ENCODE measurements at places on chromosomes 12 and 14.

- no peak for DNase-seq
Measured at GRCh38 chr12:7729746-7730145, 17.4 kb downstream of the CLEC4C start.

DNA sequence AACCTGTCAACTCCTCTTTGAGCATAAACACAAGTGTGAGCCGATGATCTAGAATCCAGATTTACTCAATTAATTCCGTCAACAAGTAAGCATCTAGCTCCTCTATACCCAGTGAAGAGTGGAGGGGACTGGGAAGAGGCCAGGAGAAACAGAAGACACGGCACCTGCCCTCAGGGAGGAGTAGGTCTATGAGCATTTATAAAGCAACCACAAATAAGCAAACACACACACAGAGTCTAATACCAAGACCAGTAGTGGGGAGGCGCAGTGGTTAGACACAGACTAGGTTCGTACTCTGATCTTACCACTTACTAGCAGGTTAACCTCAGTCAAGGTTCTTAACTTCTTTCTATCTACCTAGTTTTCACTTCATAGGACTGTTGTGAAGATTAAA lies 5.9 kb upstream of the FOXN3 start:
- no peak for DNase-seq

- no peak for DNase-seq
Measured at GRCh38 chr12:26523708-26524150, 309.3 kb downstream of the ITPR2 start.

DNA sequence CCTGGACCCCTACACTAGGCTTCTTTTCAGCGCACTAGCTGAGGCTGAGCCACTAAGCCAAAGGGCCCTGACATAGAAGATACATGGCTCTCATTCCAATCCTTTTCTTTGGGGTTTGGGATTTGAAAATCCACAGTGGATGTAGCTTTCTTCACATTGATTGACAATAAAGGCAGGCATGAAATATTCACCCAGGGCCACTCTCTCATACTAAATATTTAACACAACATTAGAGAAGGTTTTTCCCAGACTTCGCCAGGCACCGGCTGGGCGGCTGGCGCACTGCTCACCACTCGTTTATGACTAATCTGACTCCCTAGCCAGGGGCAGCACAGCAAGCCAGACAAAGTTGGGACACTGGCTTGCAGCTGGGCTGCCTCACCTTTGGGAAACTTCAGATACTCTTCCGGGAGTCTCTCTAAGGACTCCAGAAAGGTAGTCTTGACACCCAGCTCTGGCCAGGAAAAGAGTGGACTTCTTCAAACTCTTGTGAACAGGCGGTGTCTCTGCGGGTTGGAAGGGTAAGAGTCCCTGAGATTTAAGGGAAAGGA lies 699 bp upstream of the HOXC11 start:
- no peak for DNase-seq

- no peak for DNase-seq
Measured at GRCh38 chr14:33510991-33511390, 439.9 kb downstream of the EGLN3 start.

DNA sequence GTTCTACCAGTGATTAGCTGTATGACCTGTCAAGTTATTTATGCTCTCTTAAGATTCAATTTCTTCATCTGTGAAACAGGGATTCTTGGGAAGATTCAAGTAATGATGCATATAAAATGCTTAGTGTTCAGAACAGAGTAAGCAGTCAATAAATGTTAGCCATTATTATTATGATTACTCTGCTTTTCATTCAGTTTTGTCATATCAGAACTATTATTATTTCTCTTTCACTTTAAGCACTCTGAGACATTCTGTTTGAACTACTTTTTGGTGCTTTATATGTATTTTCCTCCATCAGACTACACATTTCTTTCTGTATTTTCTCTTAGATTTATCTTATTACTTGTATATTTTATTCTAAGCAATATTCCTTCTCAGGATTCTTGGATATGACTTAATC lies 81.2 kb downstream of the CFAP54 start:
- DNase-seq: no peak

GRCh38 chr14:24920265-24921075 lies 129.5 kb downstream of the STXBP6 start:
- no peak for DNase-seq

DNA sequence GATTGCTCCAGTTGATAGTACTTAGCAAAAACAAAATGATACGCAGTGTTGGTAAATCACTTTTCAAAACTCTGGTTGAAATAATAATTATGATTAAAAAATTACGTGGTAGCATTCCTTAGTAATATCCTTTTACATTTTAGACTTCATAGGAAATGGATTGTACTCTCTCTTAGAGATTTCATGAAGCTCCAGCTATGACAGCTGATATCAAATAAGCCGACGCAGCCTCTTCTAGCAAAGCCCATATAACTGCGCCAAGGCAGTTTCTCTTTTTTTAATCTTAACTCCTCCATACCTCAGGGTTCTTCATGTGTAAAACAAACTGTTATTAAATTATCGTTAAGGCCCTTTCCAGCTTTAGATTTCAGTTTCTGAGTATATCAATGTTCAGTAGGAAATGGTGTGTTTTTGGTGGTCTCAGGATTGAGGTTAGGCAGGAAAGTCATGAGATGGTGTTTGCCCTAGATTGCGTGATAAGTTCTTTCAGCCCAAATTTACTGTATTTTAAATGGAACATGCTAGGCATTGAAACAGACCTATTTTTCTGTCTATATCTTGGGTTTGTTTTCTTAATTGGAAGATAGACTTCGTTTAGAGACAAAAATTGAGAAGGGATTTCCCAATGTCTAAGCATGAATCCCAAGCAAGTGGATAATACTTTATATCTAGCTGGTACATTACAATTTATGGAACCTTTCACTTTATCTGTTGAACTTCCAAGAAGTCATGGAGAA lies 902 bp upstream of the CFL2 start:
- no peak for DNase-seq

GRCh38 chr14:68039593-68039992 lies 220.0 kb downstream of the RAD51B start:
- no peak for DNase-seq

- no peak for DNase-seq
Measured at GRCh38 chr12:132572106-132572505, 38.3 kb downstream of the LRCOL1 start.

DNA sequence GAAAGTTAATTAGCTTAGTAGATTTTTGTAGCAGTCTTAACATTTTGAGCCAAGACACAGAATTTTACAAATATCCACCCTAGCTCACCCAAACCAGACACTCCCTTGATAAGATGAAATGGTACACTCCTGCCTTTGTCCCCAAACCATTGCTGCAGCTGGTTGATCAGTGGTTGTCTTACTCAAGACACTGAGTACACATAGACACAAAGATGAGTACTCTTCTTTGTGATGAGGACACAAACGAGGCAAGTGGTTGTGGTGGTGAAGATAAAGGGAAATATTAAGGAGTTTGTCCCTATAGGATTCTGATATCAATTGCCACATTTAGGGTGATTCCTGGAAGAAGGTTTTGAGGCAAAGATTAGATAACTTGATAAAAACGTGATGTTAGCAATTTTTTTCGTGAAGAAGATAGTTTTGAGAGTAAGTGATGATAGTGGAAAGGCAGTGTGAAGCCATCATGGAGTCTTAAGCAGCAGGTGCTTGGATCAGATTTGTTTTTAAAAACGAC lies 21.4 kb upstream of the ATP2B1 start:
- no peak for DNase-seq

DNA sequence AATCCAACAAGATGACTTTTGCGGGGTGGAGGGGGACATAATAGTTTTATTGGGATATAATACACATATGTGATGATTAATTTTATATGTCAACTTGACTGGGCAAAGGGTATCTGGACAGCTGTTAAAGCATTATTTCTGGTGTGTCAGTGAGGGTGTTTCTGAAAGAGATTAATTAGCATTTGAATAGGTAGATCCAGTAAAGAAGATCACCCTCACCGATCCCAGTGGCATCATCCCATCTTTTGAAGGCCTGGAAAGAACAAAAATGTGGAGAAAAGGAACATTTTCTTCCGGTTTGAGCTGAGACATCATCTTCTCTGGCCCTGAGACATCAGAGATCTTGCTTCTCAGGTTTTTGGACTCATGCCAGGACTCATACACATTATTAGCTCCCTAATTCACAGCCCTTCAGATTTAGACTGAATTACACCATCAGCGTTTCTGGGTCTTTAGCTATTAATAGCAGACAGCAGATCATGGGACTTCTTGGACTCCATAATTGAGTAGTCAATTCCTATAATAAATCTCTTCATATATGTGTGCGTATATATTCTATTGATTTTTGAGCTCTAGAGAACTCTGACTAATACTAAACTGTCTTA lies 283.6 kb downstream of the PCNX1 start:
- DNase-seq: no peak

DNA sequence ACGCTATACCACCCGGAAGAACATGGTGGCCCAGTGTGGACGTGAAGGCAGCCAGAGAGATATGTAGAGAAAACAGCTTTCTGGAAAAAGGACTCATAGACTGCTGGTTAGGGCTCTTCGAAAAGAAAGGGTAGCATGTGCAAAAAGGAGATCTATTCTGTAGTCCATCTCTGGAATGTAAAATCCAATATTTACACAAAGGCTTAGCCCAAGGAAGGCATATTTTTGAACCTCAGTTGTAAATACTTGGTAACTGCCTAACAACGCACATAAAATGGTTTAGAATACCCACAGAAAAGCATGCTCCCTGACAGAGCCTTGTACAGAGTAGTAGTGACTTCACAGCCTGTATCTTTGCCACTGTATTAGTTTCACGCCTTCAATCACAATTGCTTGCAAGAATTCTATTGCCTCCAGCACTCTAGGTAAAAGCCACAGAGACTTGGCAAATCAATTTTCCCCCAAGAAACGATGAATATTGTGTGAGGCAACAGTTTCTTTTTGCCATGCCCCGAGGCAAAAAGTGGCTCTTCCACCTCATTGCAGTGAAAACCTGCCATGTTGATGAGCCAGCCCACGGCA lies 59.2 kb downstream of the TRIM9 start:
- DNase-seq: no peak

- no peak for DNase-seq
Measured at GRCh38 chr14:34087571-34087970, 136.7 kb upstream of the EGLN3 start.

- no peak for DNase-seq
Measured at GRCh38 chr14:50377550-50378085, 19.1 kb downstream of the CDKL1 start.

- DNase-seq: no peak
Measured at GRCh38 chr12:23169012-23169695, 544.2 kb downstream of the ETNK1 start.

- no peak for DNase-seq
Measured at GRCh38 chr14:59503256-59503655, 18.9 kb downstream of the JKAMP start.

DNA sequence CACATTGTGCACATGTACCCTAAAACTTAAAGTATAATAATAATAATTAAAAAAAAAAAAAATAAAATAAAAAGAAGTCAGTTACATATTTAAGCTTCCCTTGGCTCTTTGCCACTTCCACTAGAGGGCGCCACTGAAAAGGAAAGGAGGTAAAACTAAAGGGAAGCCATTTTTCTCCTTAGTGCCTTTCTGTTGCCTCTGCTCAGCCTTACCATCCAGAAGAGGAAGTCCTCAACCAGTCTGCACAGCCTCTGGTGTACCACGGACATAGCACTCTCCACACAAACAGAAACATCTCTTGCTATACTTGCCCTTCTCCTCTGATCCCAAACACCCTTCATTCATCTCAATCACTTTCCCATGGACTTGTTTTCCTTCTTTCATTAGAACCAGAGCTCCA lies 169.0 kb upstream of the EEA1 start:
- DNase-seq: peak; percentile 61

GRCh38 chr14:86299994-86300393 lies 770.0 kb downstream of the FLRT2 start:
- DNase-seq: no peak

DNA sequence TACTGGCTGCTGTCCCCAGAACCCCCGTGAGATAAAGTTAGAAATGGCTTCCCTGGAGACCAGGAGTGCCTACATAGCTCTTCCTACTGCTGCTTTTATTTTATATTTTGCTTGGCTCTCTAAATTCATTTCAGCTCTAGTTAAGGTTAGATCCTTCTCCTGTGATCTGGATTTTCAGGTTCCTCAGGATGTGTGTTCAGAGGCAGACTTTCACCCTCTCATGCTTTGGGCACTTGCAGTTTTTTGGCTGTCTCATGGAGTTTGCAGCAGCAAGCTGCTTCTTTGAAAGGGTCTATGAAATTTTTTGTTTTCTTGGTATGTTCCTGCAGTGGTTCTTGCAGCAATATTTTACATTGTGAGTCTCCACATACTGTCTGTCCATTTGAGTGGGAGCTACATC lies 93.3 kb downstream of the ATP23 start:
- no peak for DNase-seq

DNA sequence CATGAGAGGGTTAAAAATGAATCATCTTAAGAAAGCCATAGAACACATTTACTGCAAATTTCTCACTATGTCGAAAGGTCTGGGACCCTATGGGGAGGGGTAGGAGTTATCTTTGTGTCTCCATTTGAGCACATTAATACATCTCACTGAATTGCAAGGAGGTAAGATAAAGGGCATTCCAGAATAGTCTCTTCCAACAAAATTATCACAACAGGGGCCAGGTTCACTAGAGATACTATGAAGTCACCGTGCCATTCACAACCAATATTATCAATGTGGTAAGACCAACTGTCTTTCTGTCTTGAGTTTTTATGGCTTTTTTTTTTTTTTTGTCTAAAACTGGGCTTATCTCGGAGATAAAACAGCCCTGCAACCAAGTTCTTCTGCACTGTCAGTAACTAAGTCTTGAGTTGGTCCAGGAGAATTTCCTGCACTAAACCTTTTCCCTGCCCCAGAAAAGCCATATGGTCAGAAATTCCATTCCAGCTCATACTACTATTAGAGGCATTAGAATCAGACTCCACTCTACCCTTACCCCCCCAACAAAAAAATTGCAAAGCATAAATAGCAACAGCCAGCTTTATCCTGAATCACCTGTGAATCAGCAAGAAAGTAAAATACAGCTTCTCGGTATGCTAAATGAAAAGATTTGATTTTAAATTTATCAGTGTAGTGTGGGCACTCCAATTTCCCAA lies 79.7 kb downstream of the PTPRR start:
- DNase-seq: no peak

DNA sequence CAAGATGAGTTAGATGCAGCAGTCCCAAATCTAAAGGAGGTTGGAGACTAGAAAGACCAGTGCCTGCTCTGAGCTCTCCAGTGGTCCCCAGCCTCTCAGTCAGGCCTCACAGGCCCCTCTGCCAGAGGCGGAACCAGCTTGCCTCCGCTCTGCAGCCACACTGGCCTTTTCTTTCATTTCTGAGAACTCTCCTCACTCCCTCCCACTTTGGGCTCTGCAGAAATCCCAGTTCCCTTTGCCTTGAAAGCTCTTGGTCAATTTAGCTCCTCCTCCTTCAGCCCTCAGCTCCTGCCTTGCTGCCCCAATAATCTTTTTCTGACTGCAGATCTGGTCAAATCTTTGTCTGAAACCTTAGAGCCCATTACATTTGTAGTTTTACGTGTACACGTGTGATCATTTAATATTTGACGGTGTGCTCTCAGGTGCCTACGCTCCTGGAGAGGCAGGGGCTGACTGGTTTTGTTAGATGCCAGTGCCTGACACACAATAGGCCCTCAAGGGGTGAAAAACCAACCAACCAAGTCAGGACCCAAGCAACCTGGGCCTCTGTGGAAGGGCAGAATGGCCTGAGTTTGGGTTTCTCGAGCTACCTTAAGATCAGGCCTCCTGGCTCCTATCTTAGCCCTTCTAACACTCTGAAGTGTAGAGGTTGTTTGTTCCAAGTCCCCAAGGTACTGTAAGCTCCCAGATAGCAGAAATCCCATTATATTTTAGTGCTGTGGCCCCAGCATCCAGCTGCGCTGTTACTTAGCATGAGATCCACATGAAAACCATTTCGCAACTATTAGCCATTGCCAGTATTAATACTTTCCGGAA lies 1.1 kb upstream of the NUDT4 start:
- no peak for DNase-seq

All from activated T-cell treated with anti-CD3 and anti-CD28 coated beads for 4 hours (primary cell).